C1 segment of cervical spinal cord (tissue), 14 donors: ENCODE measurements at places on chromosomes 2 and 18.

- DNase-seq = no peak
Measured at GRCh38 chr18:76425146-76426131, 69.6 kb downstream of the ZNF516 start.

DNA sequence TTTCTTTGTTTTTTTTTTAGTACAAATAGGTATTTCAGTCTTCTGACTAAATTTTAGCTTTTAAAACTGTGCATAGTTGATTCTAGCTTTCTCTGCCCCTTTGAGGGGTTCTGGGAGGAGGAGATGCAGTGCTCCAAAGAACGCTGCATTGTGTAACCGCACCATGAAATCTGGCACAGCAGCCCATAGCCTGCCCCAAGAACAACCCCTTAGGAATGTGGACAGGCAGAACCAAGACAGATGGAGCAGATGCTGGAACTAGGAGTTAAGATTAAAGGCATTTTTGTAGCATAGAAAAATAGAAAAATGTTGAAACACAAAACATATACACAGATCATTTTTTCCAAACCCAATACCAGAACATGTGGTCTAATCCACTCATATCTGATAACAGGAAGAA lies 187.5 kb downstream of the SCG2 start:
- DNase-seq = peak; percentile 0

- DNase-seq = no peak
Measured at GRCh38 chr2:144132357-144132756, 387.6 kb downstream of the ZEB2 start.

DNA sequence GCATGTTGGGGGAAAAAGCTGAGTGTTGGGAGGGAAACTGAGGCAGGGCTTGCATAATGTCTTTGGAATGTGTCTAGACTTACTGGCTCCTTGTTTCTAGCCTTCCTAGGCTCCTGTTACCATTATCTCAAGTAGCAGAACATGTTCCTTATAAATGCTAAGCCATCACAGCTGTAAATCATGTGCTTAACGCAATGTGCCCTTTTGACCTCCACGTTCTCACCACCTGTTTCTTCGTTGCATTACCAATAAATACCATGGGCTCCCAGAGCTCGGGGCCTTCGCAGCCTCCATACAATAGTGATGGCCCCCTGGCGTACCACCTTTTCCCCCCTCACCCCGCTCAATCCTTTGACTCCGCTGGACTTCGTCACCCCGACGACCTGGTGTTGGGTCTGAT lies 54.0 kb upstream of the CWC22 start:
- no peak for DNase-seq

DNA sequence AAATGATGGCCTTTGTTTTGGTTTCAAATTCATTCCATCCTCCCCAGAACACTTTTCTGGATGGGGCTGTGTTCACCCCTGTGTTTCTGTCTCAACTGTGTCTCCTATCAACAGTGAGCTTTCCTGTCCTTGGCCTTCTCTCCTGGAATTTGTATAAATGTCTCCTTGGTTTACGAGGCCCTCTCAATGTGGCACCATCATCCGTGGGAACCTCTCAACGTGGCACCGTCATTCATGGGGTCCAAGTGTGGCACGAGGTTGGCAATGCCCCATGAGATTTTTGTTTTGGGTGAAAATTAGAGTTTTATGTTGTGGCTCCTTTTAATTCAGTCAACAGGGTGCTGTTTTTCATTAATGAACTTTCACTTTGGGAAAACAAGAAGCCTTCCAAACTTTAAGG lies 280.7 kb upstream of the SALL3 start:
- DNase-seq = no peak

DNA sequence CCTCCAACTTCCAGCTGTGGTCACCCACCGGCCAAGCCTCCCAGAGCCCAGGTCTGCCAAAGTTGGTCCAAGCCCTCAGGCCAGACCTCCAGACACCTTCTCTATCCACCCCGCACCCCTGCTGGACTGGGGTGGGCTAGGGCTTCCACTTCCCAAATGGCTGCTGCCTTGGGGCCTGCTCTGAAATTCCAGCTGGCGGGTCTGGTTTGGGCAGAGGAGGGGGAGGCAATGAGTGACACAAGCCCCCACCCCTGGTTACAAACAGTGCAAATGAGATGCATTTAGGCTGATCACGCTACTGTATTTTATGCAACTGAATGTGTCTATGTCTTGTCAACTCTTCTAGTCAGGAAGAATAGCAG lies 14.6 kb downstream of the POU3F3 start:
- no peak for DNase-seq

DNA sequence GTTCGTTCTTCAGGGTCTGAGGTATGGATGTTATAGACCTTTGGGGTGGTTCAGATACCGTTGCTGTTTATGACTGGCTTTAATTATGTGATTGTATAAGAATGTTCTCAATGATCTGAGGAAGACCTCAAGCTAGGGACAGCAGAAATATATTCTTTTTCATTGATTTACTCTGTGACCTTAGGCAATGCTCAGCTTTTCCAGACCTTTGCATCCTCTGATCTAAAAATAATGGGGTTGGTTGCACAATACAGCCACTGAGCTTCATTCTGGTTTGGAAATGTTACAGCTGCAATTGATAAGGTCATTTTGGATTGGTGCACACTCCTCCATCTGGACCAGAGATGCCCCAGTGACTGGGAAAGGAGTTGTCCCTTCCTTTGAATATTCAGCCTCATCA lies 17.2 kb upstream of the CABYR start:
- DNase-seq = no peak

- DNase-seq = no peak
Measured at GRCh38 chr2:120938045-120938771, 202.5 kb downstream of the GLI2 start.

DNA sequence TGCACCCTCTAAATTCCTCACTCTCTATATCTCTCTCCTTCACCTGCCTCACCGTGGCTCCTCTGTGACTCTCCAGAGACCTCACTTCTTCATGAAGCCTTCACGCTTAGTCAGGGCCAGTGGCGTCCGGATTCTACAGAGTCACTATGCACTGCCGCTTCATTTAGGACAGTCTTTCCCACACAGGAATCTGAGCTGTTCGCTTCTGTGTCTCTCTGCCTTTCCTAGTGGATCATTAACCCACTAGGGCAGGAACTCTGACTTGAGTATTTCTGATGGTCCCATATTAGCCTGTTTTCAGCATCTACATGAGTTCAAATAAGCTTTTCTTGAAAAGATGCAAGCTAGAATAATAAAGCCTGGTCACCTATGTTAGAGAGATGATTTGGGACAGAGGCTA lies 180.2 kb upstream of the DOK6 start:
- DNase-seq = no peak
